ENCODE measurements at places on chromosomes 12 and 14.
A peak's percentile ranks its signal among the peaks of the same experiment; 100 is the strongest.

GRCh38 chr14:101109981-101110728 lies 206.6 kb upstream of the RTL1 start:
- DNase-seq: no peak

- no peak for DNase-seq
These were observed 52.5 kb downstream of the HSP90AA1 start for GRCh38 chr14:102034301-102034700.

GRCh38 chr14:74333909-74334308 lies 14.4 kb upstream of the VRTN start:
- no peak for DNase-seq

GRCh38 chr12:14774906-14775635 lies 28.2 kb downstream of the WBP11 start:
- peak; percentile 41 for DNase-seq

DNA sequence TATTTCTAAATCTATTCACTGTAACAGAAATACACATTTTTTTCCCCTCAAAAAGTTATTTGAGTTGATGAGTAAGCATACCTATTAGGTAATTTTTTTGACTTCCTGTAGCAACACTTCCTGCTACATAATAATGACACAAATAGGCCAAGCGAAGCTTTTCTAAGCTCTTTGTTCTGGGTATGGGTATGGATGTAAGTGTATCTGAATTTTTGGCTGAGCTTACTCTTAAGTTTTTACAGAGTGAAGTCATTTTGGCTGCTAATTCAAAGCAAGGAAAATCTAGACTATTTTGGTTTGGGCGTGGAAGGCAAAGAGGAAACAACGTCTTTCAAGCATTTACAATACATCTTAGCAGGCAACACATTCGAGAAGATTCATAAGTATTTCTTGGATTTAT lies 1206.0 kb upstream of the FLRT2 start:
- DNase-seq: no peak

DNA sequence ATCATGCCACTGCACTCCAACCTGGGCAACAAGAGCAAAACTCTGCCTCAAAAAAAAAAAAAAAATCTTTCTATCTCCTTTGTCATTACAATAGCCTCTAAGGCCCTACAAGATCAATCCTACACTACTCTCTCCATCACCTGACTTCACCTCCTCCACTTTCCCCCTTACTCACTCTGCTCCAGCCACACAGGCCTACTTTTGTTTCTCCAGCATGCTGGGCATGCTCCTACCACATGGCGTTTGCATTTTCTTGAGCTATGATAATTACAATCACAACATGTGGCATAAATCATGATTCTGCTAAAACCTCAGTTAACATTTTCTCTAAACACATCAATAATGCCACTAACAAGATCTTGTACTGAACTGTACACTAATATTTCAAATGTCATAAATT lies 7.8 kb downstream of the PPP1R13B start:
- no peak for DNase-seq

DNA sequence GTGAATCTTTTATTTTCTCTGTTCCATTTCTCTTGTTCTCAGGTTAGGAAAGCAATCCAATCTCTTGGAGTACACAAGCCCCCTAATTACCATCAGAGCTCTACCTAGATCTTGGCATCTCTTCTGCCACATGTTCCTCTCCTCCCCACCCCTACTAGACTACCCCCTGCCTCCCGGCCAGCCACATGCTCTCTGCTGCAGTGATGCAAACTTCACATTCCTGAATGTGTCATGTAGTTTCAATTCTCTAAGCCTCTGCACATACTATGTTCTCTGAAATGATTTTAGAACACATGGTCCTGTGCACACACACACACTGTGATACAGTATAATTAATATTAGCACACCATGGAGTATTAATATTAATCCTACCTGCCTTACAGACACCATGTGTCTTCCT lies 104.6 kb downstream of the EFCAB11 start:
- no peak for DNase-seq

DNA sequence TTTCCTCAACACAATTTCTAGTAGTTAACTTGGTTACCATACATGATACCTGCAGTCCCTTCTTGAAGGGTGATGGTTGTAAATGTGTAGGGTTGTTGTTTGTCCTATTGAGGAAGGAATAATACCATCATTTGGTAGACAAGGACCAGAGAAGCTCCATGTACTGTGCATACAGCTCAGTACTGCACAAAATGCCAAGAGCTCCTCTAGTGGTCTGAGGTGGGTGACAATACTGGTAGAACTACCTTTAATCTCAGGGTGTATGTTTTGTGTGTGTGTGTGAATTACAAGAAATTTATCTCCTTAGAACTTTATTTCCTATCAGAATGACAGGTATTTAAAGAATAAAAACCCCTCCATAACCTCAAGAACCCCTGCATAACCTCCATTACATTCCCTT lies 575.3 kb downstream of the TMTC2 start:
- DNase-seq: no peak

- DNase-seq: no peak
These were observed 30.0 kb upstream of the ANP32D start for GRCh38 chr12:48442179-48442847.

DNA sequence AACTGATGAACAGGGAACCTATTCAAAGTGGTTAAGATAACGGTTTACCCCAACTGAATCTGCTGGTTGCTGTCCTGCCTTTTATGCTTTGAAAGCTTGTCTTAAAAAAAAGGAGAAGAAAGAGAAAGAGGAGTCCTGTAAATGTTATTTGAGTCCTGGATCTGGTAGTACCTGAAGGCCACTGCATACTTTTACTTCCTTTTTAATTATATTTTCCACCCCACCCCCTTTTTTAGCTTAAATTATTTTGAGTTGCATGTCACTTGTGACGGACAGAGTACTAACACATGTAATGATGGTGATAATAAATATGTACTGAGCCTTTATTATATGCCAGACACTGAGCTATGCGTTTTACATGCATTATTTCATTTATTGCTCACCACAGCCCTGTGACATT lies 2.5 kb upstream of the AMIGO2 start:
- no peak for DNase-seq

DNA sequence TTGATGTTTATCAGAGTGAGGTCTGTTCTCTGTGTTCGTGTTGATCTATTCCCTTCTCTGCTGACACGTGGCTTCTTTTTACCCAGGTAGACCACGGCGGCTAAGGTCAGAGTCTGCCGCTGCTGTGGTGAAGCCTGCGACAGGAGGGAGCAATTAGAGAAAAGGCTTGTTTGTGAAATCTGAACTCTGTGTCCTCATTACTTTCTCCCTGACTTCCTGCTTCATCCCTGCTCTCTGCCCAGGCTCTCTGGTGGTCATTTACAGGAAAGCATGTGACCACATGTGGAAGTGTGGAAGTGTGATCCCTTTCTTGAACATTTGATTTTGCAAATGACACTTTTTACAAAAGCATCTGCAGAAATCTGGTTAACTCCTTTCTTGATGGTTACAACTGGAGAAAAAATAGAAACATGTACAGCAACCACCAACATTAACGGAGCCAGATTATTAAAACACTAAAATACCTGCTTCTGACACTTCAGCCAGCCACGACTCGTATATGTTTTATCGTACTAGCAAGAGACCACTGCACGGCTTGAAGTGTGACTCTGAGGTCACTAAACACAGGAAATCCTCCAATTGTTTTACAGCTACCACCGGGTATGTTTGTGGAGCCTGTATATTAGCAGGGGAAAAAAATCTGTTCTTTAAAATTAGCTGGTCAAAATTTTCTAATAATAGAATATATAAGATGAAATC lies 388.6 kb upstream of the TMPO start:
- no peak for DNase-seq

DNA sequence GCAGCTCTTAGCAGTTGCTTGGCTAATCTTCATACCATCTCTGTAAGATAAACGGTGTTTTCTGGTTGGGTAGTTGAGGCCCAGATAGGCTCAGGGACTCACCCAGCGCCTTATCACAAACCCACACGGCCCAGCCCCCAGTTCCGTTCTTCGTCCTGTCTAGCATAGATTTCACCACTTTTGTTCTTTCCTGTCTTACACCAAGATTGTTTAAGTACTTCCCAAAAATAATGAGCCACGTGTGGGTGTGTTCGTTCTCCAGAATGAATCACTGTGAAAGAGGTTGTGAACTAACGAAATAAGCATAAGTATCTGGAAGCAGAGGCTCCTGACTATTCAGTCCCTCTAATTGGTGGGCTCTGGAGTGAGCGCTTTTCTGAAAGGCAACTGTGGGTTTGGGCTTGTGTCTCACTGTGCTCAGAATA lies 21.4 kb downstream of the ACVR1B start:
- no peak for DNase-seq

DNA sequence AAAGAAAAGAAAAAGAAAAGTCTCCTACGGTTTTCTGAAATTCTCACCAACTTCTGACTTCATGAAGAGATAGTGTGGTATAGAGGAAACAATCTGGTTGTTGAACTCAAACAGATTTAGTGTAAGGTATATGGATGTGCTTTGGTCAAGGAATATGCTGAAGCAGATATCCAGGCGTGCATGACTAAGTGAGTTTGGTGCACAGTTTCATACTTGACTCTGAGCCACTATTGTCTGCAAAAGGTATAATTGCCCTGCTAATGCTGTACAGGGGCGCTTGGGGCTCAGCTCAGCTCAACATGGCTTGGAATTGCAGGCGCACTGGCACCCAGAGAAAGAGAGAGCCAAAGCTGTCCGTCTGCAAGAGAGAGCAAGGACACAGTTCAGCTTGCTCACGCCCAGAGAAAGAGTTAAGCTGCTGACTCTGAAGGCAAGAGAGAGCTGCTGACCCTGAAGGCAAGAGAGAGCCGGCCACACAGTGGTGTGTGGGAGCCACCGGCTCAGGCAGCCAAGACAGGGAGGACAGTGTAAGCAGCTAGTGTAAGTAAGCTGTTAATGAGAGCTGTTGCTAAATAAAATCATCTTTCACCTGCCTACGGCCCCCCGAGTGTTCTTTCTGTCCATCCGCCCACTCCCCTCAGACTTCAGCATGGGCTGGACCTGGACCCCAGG lies 66.4 kb upstream of the SLC38A4 start:
- no peak for DNase-seq

GRCh38 chr12:118328486-118329330 lies 44.0 kb downstream of the TAOK3 start:
- DNase-seq: no peak

- DNase-seq: no peak
These were observed 161.7 kb downstream of the SPTSSA start for GRCh38 chr14:34300330-34300729.

GRCh38 chr12:19030180-19030579 lies 99.4 kb upstream of the PLEKHA5 start:
- no peak for DNase-seq

GRCh38 chr12:50070314-50071060 lies 13.1 kb downstream of the ASIC1 start:
- DNase-seq: no peak

GRCh38 chr14:60775296-60775695 lies 40.7 kb downstream of the MNAT1 start:
- DNase-seq: no peak

DNA sequence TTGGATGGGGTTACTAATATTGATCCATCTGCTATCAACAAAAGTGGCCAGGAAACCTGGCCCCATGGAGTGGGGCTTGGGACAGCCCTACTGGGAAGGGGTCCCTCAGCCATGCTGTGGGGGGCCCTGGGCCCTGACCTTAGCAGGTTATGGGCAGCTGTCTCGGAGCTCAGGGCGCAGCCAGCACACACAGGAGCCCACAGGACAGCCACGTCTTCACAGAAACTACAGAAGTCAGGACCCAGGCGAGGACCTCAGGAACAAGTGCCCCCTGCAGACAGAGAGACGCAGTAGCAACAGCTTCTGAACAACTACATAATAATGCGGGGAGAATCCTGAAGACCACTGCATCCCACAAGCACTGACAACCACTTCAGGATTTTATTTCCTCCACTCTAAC lies 11.9 kb upstream of the FKBP11 start:
- no peak for DNase-seq
